Thyroid gland (tissue), 4 donors: ENCODE measurements at places on chromosomes 7 and 10. TPM values are rescaled to one million over a fixed set of nuclear protein-coding genes. Genes with fewer than 3 reads are reported as not detected.

- DNase-seq: no peak
These were observed 55.4 kb downstream of the MAP3K8 start for GRCh38 chr10:30489346-30489745.

DNA sequence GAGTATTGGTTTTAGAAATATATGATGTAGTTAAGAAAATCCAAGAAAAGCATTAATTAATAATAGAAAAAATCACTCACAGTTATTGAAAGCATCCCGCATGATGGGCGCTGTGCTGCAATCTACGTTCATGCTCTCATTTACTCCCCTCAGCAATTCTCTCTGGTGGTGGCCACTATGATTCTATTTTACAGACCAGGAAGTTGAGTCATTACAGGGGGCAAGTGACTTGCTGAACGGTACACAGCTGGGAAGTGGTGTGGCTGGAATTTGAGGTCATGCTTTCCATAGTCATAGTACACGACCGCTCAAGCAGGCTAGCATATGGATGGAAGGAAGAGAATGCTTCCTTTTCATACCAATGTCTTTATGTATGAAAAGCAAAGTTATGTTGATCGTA lies 117.4 kb downstream of the TES start:
- no peak for DNase-seq

- no peak for DNase-seq
These were observed 144.7 kb upstream of the SEMA3A start for GRCh38 chr7:84339306-84339705.

DNA sequence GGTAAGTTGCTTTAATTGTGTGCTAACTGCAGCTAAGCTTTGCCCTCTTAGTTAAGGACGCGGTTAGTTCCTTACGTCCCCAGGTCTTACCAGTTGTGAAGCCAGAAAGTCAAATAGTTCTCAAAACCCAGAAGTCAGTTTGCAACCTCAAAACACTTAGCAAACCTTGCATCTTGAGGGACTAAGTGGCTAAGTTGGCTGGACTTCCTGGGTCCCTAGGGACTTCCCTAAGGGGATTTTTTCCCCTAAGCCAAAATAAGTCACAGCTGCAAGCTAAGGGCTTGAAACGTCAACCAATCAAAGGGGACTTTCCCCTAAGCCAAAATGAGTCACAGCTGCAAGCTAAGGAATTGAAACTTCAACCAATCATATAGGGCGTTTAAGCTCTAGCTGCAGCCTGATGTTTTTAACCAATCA lies 36.2 kb upstream of the HECW1 start:
- DNase-seq: no peak

GRCh38 chr7:123242467-123243092 lies 42.8 kb upstream of the SLC13A1 start:
- DNase-seq: no peak

DNA sequence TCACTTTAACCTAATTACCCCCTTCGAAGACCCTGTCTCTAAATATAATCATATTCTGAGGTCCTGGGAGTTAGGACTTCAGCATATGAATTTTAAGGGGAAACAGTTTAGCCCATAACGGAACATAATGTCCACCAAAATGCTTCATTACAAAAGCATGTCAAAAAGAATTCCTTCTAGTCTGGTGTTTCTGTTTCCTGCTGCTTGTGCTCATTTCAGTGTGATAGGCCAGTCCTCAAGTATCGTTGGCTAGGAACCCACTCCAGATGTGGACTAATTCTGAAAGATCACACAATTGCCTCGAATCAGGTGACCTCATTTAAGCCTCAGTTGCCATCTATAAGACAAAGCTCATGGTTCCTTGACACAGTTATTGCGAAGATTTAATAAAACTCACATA lies 29.6 kb downstream of the INPP5F start:
- DNase-seq: no peak

DNA sequence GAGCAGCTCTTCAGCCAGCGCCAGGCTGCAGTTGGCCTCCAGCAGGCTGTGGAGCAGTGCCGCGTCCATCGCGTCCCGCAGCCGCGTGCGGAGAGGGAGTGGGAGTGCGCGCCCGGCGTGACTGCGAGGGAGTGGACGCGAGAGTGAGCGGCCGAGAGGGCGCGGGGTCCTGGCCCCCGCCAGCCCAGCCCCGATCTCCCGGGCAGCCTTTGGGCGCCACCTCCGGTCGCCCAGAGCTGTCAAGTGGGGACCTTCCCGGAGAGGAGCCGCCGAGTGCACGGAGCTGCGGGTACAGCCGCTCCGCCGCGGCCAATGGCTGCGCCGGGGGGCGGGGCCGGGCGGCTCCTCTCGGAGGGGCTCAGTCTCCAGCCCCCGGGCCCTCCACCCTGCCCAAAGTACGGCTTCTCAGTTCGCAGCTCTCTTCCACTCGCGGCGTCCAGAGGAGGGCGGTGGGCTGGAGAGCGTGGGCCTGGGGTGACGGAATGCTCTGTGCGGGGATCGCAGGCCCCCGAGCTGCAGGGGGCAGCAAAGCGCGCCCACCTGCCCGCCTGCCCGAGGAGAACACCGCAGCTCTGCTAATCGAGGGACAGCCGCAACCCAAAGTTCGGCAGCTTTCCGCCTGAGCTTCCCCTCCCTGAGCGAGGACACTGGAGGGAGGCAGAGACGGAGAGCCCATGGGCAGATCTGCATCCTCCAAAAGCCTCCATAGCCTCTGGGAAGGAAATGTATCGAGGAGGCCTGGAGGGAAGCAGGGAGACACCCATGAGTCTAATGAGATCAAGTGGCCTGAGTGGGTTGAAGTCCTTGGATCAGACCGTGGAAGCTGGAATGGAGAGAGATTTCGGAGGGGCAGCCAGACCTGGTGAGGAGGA lies at the start of gene CRHR2:
Gene CRHR2 (minus strand): TSS at position 245 of the 872 bp plus-strand sequence. CDS start 176 bp downstream, at position 69.
- DNase-seq: peak; percentile 24

DNA sequence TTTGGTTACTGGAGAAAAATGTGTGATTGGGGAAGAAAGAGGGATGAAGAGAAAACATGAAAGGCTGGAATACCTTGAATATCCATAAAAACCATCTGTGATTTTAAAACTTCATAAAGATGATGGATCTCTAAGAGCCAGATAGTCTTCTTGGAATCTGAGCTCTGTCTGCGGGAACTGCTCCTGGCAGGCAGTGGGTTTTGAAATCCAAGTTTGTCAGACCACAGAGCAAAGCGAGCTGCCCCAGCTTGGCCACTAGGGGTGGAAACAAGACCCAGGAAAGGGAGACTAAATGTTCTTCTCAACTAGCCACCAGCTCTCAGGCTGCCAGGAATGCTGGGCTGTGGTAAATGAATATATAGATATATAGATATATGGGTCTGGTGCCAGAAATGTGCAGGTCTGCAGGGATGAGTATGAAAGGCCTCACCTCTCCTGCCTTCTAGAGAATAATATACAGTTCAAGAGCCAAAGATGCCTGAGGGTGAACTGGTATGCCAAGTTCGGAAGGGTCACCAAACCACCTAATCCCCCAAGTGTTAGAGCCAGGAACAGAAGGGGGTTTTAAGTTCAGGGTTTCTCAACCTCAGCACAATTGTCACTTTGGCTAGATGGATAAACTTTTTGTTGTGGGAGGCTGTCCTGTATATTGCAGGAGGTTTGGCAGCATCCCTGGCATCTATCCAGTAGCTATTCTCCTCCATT lies 208.8 kb downstream of the KCNMA1 start:
- no peak for DNase-seq

DNA sequence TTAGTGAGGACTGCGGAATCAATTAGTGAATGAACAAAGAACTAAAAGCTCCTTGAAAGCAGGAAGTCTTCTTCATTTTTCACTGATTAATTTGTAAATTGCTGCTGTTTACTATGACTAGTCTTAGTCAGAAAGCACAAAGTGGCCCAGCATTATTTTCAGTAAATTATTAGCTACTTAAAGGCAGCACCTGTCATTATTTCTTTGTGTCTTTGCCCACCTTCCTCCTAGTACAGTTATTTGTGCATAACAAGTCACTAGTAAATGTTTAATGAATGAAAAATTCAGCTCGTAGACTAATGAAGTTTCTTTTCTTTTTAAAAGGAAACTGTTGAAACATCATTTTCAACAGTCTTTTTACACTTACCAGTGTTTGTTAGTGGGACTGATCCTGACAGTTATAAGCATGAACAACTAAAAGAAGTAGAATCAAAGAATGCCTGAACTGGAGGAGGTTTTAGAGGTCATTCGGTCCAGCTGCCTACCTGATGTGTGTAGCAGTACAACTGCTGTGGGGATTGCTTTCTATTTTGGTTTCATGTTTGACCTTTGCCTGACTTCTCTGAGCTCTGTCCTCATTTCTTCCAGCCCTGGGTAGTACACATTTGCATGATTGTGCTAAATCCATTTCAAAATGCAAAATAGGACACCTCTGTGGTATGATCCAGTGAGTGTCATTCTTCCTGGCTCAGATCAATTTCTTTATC lies 140.0 kb upstream of the PHYHIPL start:
- no peak for DNase-seq

GRCh38 chr10:14063531-14064285 lies 267.0 kb downstream of the FRMD4A start:
- DNase-seq: peak; percentile 72

DNA sequence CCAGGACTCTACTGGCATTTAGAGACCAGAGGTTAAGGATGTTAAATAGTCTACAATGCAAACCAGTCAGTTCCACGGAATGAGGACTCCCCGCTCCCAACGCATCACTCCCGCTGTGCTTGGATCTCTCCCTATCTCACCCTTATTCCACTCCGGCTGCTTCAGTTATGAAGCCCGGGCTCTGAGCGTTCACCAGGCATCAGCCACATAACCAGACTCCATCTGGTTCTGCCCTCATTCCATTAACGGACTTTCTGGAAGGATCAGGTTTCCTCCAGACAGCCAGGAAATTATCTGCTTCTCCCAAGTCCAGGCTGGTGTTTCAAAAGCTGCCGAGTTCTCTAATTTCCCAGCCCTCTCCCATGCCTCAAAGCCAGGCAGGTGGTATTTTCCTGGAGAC lies 499.3 kb downstream of the GLRX3 start:
- DNase-seq: no peak

- DNase-seq: peak; percentile 5
These were observed 1.6 kb upstream of the CRPPA start for GRCh38 chr7:16422917-16423316.

- DNase-seq: no peak
These were observed 224.8 kb downstream of the FGFR2 start for GRCh38 chr10:121373411-121373810.

- DNase-seq: no peak
These were observed 15.2 kb downstream of the GPR85 start for GRCh38 chr7:113071465-113071864.

- no peak for DNase-seq
These were observed 25.2 kb upstream of the ITGB1 start for GRCh38 chr10:32982911-32983909.

DNA sequence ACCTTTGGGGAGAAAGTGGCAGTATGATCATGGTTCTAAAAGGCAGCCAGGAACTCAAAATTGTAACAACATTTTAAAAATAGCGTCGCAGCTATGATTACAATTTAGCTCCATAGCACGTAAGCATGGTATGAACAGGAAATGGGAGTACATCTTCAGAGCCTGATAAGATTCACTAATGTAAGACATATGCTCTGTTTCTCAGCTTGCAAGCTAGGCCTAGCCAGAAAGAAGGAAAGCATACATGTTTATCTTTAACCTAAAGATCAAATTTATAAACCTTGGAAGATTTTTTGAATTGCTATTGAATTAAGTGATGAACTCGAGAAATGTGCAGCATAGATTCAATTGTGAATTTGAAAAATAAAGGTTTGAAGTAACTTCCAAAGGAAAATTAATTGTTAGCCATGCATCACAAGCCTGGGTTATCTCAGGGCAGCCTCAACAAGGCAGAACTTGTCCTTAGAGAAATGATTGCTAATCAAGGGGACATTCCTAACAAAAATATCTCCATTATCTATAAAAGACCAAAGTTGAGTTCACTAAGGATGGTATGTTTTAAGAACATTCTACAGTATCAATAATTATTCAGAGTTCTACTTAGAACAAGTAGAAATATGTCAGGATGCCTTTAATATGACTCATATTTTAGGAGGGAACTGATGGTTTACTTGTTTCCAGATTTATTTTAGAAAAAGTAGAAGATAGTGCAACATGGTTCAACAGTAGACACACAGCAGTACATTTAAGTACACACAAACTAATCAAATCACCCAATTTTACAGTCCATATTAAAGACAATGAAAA lies 38.8 kb upstream of the SEPTIN7 start:
- DNase-seq: no peak

DNA sequence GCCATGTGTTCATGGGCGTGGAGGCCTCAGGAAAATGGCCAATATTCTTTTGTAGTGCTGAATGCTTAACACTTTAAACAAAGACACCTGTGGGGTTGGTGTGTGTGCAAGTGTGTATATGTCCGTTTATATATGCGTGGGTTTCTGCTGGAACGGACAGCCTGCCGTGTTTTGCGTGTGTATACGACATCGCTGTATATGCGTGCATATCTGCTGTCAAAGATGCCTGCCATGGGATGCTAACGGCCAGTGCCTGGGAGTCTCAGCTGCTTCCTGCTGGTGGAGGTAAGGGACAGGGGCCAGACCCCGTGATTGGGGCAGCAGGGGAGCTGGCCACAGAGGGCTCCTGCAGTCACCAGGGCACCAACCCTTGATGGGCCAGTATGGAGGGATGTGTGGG lies 216.3 kb upstream of the SHH start:
- DNase-seq: no peak

DNA sequence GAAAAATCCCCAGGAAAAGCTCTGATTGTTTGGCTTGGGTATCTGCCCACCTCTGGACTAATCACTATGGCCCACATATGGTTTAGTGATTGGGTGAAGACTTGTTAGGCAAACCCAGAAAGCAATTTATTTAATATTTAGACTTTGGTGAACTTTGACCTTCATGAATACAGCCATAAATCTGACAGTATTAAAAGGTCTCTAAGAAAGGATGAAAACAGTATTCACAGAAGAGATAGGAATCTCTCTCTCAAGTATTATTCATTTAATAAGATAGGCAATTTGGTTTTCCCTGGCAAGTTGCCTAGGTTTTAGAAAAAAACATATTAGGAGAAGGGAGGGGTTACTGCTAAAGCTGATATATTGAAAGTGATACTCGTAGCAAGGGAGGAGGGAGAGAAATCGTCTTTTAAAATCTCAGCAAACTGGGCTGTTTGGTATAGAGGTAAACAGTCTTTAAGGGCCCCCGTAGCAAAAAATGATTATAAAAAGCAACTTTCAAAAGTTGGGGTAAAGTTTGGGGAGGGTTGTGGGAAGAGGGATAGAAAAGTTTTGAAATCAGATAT lies 57.1 kb downstream of the LSMEM1 start:
- no peak for DNase-seq

- no peak for DNase-seq
These were observed 15.7 kb upstream of the ZNF467 start for GRCh38 chr7:149789101-149789500.

Gene PTPRE
- total RNA-seq: 25.0 TPM

Gene PTER
- total RNA-seq: 24.5 TPM

Gene OR2A1
- 0.33 TPM for total RNA-seq

Gene SRGN
- total RNA-seq: 140 TPM

Gene IFIT1
- 15.9 TPM for total RNA-seq

Gene SKIDA1
- total RNA-seq: 9.9 TPM

Gene PALD1
- 10.7 TPM for total RNA-seq

Gene SFTPA2
- total RNA-seq: 0.29 TPM

Gene BAIAP2L1
- 18.7 TPM for total RNA-seq

Gene TRIM50
- total RNA-seq: 1.0 TPM

Gene NAT16
- not detected for total RNA-seq

Gene APBB1IP
- 2.5 TPM for total RNA-seq
